ENCODE measurements at places on chromosomes 3 and 15.

GRCh38 chr15:63223463-63223862 is 34.1 kb downstream of the RAB8B start:
- no peak for DNase-seq

DNA sequence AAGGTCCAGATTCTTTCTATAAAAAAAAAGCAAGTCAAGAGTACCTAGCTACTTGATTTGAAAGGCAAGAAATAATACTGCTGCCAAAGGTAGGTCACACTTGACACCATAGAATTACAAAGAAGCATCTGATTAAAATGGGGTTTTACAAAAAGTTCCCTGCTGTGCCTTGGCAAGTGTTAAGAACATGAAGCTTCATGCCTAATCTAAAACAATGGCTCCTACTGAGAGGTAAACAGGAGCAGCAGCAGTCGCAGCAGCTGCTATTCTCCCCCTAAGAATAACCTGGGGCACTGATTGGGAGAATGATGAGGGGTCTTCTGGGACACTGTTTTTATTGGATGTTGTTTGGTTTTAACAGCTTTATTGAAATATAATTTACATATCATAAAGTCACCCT is 14.1 kb downstream of the UBP1 start:
- DNase-seq, result no peak

- DNase-seq, result no peak
Measured at GRCh38 chr3:73433079-73433478, 191.7 kb downstream of the PDZRN3 start.

GRCh38 chr3:127787071-127787490 is 35.2 kb downstream of the MGLL start:
- DNase-seq, result no peak

DNA sequence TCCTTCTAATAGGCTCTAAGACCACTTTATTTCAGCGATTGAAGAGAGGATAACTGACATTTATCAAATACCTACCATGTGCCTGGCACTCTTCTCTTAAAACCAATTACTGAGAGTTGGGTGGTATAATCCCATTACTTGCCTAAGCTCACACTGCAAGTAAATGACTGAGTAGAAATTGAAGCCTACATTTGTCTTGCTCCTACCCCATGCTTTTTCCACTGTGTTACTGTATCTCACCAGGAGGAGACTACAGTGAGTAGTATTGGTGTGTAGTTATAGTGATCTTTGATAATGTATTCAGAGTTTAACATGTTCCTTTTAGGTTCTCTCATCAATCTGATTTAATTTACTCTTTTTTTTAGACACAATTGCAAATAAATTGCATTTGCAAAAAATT is 20.7 kb downstream of the EIF2A start:
- no peak for DNase-seq

All from CD4-positive, alpha-beta T cell treated with Interleukin-6 at 100 ng/mL for 8 hours (primary cell).